T47D (cell line): ENCODE measurements at places on chromosomes 13 and 19.

DNA sequence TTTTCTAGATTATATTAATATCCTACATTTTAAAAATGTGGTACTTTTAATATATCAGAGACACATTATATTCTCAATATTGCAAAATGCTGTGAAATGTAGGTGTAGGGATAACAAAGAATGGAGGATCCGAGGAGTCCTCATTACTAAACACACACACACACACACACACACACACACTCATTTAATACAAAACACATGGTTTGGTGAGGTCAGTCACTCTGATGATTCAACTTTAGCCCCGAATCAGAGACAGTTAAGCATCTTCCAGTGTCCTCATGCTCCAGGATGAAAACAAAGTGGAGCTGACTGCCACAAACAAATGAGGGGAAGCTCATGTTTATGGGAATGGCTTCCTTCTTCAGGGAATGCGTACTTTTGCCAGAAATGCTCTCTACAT, 147.5 kb downstream of the CYSLTR2 start:
- no peak for DNase-seq

DNA sequence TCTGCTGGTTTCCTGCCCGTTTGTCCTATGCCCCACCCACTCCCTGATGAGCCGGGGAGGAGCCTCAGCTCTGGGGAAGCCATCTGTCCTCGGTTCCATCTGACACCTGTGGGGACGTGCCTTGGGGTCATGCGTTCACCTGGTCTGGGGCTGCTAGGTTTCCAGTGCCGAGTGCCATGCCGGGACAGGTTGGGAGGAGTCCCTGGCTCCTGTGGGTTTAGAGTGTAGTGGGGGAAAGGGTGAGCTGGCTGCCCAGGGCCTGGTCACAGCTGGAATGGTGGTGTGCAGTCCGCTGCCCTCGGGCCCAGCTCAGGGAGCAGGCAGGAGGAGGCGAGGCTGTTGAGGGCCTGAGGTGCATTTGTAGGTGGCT, 2.5 kb downstream of the KDM4B start:
- peak; percentile 87 for DNase-seq

GRCh38 chr19:17327654-17328516, 6.8 kb downstream of the ANO8 start:
- no peak for DNase-seq

DNA sequence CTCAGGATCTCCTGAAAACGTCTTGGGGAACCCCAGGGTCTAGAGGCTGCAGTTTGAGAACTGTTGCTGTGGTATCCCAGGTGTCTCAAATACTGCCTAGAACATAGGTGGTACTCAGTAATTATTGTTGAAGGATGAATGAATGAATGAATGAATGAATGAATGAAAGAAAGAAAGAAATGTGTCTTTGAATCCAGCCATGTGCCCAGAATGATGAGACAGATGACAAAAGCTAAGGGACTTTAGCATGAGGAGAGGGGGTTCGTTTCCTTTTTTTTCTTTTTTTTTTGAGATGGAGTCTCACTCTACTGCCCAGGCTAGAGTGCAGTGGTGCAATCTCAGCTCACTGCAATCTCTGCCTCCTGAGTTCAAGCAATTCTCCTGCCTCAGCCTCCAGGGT, 7.8 kb downstream of the LSR start:
- no peak for DNase-seq

DNA sequence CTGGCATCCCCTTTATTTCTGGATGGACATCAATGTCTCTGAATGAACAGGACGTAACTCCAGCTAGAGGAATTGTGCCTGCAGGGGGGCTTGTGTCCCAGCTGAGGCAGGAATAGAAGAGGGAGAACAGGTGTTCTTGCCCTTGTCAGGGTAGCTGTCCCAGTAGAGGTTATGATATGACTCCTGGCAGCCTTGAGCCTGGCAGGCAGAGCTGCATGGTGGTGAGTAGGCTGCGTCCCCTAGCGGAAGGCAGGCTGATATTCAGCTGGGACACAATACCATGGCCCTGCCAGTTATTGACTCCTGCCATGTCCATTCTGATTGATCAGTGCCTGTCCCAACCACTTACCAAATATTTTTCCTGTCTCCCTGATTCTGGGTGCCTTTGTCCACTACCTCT, 197.2 kb downstream of the RAP2A start:
- no peak for DNase-seq

GRCh38 chr19:45258862-45259261, 7.8 kb downstream of the MARK4 start:
- no peak for DNase-seq

- no peak for DNase-seq
Measured at GRCh38 chr13:59643906-59644626, 519.7 kb downstream of the DIAPH3 start.

DNA sequence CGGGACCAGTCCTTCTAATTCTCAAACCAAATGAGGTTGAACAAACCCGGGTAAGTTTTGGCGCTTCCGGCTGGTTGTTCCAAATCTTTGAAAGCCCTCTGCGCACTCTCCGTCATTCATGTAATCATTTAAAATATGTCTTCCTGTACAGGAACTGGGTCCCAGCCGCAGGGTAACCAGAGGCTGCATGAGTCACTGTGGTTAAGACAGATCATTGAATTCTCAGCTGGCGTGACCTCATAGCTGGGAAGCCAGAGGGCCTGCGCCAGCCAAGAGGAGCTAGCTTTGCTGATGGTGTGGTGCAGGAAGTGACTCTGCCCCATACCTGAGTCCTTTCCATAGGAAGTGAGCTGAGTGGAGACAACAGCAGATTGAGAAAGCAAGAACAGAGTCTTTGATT, 135.2 kb downstream of the TSHZ3 start:
- no peak for DNase-seq

DNA sequence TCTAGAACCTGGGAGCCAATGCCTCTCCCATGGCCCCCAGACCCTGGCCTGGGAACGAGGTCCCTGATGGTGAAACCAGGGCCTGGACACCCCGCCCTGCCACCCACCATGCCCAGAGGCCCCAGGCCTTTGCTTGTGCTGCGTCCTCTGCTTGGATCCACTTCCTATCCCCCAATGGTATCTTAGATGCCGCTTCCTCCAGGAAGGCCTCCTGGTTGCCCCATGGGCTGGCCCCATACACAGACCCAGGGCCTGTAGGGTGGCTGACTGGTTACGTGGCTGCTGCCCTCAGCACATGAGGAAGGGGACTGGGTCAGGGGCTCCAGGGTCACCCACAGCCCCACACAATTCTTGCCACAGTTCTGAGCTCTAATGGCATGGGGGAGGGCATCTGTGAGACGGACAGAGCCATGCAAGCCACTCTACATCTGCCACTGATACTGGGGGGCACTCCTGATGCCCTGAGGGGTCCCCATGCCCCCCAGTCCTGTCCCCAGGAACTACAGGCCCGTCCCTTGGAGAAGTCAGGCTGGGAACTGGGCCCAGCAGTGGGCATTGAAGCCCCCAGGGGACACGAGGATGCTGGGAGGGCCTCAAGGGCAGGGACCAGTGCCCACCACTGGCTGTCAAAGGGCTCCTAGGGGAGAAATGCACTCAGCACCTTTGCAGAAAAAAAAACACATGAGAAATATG, 5.0 kb downstream of the RPL36 start:
- DNase-seq, result no peak

- no peak for DNase-seq
Measured at GRCh38 chr13:109500146-109500773, 286.1 kb downstream of the IRS2 start.

GRCh38 chr13:38577048-38577447, 109.8 kb upstream of the FREM2 start:
- DNase-seq, result no peak

DNA sequence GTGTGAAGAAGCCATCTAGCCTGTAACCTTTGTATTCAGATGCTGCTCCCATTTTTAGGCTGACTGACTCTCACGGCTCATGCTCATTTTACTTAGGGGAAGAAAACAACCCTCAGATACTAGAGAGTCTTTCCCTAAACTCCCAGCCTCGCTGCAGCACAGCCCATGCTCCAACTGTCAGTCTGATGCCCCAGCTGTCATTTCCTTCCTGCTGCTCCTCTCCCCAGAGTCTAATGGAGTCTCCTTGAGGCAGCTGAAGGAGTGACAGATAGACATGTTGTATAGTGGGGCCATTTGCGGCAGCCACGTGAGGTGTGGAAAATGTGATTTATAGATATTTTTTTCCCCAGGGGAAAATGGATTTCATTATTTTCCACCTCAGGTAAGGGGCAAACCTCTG, 59.2 kb upstream of the OLFM4 start:
- no peak for DNase-seq

DNA sequence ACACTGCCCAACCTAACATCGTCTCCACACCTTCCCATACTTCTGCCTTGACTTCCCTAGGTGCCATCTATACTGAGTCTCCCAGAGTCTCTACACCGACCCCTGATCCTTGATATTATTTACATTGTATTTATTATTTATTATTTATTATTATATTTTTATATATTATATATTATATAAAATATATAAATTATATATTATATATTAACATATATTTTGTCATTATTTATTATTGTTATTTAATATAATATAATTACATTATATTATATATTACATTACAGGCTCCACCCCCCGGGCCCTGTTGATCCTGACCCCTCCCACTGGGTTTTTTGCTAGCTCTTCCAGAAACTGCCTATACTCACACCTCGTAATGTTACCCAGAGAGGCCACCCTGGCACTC, 18.4 kb upstream of the TOMM40 start:
- DNase-seq, result no peak

GRCh38 chr19:21856773-21857514, 21.0 kb upstream of the ZNF43 start:
- DNase-seq, result no peak

- DNase-seq, result no peak
Measured at GRCh38 chr19:49534632-49535385, 7.0 kb downstream of the RCN3 start.

DNA sequence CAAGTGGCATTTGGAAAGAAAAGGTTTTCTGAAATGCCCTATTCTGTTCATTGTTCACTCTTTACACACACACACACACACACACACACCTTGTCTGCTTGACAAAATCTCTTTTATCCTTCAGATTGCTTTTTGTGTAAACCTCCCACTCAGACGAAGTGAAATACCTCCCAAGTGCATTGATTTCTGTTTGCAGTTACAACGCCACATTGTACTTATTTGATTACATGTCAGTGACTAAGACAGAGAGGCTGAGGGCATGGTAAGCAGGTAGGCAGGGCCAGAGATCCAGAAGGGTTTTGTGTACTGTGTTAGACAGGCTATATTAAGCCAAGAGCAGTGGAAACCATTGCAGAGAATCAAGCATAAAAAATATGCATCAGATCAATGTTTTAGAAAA, 561.8 kb downstream of the GPC6 start:
- DNase-seq, result no peak

DNA sequence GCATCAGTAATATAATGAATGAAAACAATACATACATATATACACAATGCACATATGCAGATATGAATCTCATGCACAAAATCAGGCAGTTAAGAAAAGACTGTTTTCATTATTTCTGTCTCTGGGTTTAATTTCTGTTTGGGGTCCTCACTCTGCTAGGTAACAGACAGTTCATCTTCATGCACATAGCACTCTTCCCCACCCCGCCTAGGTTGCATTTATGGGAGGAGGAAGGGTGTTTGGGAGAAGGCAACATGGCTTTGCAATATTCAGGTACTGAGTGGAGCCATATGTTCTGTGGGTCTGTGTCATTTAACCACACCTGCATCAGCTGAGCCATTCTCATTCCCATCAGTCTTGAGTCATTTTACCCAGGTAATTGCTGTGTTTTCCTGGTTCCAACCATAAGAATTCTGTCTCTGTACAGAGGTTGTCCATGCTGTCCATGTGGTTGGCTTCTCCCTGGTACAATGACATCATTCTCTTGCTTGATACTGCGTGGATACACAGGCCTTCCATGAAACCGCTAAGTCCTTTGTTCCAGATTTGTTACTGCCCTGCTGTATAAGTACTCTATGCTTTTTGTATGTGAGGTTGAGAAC, 45.3 kb downstream of the RFC3 start:
- DNase-seq, result no peak

DNA sequence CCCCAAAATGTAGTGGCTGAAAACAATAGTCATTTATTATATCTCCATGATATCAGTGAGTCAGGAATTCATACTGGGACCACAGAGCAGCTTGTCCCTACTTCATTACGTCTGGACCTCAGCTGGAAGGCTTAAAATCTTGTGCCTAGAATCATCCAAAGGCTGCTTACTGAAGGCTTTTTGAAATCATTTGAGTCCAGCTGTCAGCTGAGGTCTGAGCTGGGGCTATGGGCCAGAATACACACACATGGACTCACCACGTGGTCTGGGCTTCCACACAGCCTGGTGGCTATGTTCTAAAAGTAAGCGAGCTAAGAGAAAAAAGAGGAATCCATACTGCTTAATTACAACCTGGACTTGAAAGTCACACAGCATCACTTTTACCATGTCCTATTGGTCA, 209.2 kb downstream of the KCTD12 start:
- no peak for DNase-seq

DNA sequence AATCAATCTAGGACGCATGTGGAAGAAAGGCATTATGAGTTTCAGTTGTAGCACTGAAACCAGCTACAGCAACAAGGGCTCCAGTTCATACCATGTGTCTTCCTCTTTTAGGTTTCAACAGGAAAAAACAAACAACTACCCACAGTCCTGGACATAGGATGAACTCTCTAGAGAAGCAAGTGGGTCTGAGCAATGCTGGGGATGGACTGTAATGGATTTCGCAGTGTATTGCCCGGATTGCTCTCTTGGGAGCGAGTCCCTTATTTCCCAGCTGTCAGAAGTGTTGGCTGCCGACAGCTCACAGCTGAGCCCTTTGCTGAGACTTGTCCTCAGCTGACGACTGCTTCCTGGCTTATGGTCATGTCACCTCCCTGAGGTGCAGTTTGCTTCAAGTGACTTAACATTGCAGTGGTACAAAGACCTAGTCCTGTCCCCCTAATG, 12.1 kb upstream of the MYCBP2 start:
- DNase-seq, result no peak

- DNase-seq, result no peak
Measured at GRCh38 chr13:110676595-110677587, 29.0 kb downstream of the CARS2 start.

GRCh38 chr13:66965181-66965580, 265.0 kb downstream of the PCDH9 start:
- no peak for DNase-seq

DNA sequence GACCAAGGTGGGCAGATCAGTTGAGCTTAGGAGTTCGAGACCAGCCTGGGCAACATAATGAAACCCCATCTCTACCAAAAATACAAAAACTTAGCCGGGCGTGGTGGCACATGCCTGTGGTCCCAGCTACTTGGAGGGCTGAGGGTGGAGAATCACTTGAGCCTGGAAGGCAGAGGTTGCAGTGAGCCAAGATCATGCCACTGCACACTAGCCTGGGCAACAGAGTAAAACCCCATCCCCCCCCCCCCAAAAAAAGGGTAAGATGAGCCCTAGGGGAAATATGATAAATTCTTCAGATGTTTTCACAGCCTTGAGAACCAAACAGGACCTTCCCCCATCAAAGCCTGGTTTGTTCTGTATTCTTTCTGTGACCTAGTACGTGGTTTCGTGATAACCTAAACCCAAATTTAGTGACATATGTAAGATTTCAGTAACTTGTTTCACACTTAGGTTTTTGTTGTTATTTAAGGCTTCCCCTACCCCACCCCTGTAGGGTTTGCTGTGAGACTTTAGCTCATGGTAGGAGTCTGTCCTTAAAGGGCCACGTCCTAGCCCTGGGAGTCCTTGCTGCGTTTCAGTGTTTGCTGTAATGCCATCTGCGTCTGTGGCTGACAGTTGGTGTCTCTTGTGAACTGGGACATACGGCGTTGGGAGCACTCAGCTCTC, 49.6 kb downstream of the MYO9B start:
- DNase-seq, result no peak
